Lung microvascular endothelial cell (primary cell): ENCODE measurements at places on chromosomes 2 and 18. TPM values are rescaled to one million over a fixed set of nuclear protein-coding genes. Genes with fewer than 3 reads are reported as not detected.

- no peak for DNase-seq
These were observed 18.7 kb downstream of the ELAC1 start for GRCh38 chr18:50986360-50987087.

The NFE2L2 gene
- total RNA-seq: 22.0 and 38.1 TPM in 2 replicates

- DNase-seq: peak; percentile 26
These were observed 816 bp downstream of the CDH2 start for GRCh38 chr18:28175930-28176697.

GRCh38 chr2:126154256-126154785, 501.6 kb upstream of the GYPC start:
- no peak for DNase-seq

The B3GNT7 gene
- total RNA-seq: 4.4 and 20.4 TPM in 2 replicates

DNA sequence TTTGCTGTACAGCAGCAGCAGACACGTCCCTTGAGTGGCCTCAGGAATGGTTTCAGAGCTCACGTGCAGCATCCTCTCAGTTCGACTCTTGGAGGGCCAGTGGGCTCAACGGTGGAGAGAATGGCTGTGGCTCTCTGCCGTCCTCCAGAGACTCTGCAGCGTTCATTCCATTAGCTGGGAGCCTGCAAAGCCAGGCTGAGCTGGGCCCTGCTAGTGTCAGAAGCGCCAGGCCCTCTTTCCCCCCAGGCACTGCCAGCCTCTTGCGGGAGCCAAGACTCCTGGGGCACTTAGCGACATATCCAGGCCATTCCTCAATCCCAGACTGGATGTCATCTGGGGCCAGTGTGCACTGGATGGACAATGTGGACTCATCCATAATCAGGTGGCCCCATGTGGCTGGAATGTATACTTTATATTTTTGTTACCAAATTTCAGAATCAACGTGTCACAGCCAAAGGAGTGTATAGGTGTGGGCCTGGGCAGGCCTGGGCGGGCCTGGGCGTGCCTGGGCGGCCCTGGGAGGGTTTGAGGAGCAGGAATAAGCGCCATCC, 125.1 kb upstream of the EPAS1 start:
- no peak for DNase-seq

DNA sequence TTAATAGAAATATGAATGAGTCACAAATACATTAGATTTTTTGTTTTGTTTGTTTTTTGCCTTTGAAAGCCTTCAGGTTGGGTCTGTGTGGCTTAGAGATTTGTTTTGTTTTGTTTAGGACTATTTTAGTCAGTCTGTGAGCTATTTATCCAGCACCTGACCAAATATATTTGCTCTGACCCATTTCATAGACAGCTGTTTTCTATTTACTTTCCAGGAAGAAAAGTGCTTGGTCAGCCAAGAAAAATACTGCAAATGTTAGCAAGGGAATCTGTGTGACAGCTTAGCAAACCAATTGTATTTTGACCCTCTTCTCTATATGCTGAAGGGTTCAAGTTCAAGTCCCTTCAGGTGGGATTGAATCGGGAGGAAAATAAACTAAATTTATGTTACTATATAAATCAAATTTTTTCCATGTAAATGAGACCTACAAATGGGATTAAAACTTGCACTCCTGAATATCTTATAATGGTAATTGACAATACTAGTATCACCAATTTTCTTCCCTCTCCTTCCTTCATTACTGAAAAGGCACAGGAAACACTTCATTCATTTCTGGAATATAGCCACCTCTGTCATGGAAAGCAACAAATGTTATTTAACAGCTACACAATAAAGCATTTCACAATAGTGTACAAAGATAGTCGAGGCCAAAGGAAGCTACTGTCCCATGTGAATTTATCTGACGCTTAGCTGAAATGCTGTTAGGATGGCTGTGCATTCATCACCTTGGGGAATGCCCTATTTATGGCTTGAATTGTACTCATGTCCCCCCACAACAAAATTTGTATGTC, 23.1 kb upstream of the KLF7 start:
- peak; percentile 78 for DNase-seq

GRCh38 chr2:2254206-2254605, 76.9 kb downstream of the MYT1L start:
- no peak for DNase-seq
